WTC11 (cell line): ENCODE measurements at places on chromosomes 5 and 9.
A peak's percentile ranks its signal among the peaks of the same experiment; 100 is the strongest.

- DNase-seq, result peak; percentile 18
- no peaks in the 10 kb centered on the region for H3K36me3 ChIP-seq
- no peak overlapping the region; the same call in 1 of the 2 replicates for H3K4me3 ChIP-seq
These were observed 46.1 kb upstream of the CER1 start for GRCh38 chr9:14768405-14769229.

DNA sequence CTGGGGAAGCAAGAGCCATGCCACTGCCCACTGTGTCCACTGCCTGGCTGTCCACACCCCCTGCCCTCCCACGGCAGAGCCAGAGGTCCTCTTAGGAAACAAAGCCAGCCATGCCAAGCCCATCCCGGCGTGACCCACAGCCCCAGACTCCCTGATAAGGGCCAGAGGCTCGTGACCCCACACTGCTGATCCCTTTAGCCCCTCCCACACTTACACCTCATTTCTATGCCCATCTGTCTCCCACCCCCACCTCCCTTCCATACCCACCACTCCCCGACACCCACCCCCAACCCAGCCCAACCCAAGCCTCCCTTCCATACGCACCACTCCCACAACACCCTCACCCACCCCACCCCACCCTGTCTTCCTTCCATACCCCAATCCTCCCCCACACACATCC lies 17.3 kb downstream of the PTGES start:
- H3K27ac ChIP-seq, result no peak overlapping the region
- H3K4me3 ChIP-seq, result no peak overlapping the region
- DNase-seq, result no peak
- no peaks in the 10 kb centered on the region for H3K36me3 ChIP-seq
- no peaks in the 10 kb centered on the region; the same call in 1 of the 2 replicates for H3K27me3 ChIP-seq
- H3K4me1 ChIP-seq, result peaks cover 7% of the 10 kb centered on the region

DNA sequence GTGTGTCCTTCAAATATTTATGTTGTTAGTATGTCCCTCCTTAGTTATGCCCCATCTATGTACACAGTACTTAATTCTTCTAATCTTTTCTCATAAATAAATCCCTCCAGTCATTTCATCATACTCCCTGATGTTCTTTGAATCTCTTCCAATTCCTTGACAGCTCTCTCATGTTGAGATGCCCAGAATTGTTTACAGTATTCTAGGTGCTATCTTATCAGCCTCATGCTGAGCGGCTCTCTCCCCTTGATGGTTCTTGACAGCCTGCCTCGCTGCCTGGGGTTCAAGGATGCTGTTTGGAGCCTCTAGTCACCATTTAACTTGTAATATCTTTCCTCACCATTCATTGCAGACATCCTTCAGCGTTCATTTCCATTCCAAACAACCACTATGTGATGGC lies 799.2 kb downstream of the BRINP1 start:
- H3K4me1 ChIP-seq, result peaks cover 6% of the 10 kb centered on the region
- no peak for DNase-seq
- H3K36me3 ChIP-seq, result no peaks in the 10 kb centered on the region
- H3K4me3 ChIP-seq, result no peak overlapping the region

DNA sequence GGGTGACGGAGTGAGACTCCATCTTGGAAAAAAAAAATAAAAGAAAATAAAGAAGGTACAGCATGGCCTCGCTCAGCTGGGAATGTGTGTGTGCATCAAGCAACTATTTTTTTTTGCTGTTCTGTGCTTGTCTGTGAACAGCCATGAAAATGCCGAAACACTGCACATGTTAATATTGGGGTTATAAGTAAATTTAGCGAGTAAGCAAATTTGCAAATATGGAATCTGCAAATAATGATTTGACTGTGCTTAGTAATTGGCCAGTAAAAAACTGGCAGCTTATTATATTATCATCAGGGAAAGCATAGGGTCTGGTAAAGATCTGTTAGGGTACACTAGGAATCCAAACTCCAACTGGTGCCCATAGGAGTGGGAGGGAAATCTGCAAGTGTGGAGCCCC lies 278.1 kb upstream of the KLF4 start:
- no peak overlapping the region for H3K4me3 ChIP-seq
- peaks cover 14% of the 10 kb centered on the region for H3K36me3 ChIP-seq
- H3K4me1 ChIP-seq, result no peaks in the 10 kb centered on the region
- H3K27me3 ChIP-seq, result no peaks in the 10 kb centered on the region
- no peak overlapping the region for H3K27ac ChIP-seq
- no peak for DNase-seq

GRCh38 chr5:172490514-172491461 lies 36.5 kb upstream of the SH3PXD2B start:
- no peak overlapping the region for H3K27ac ChIP-seq
- H3K36me3 ChIP-seq, result no peaks in the 10 kb centered on the region
- DNase-seq, result no peak
- no peaks in the 10 kb centered on the region for H3K4me1 ChIP-seq
- H3K27me3 ChIP-seq, result peaks cover 21% of the 10 kb centered on the region
- no peak overlapping the region for H3K4me3 ChIP-seq

- H3K4me1 ChIP-seq, result no peaks in the 10 kb centered on the region
- no peak for DNase-seq
- H3K27ac ChIP-seq, result no peak overlapping the region
- no peaks in the 10 kb centered on the region for H3K27me3 ChIP-seq
These were observed 34.9 kb upstream of the EPB41L4B start for GRCh38 chr9:109355564-109356297.
